Glutamatergic neuron (in vitro differentiated cells): ENCODE measurements at places on chromosomes 11 and 22. TPM values are rescaled to one million over a fixed set of nuclear protein-coding genes. Genes with fewer than 3 reads are reported as not detected.

SLC25A22 gene
- 93.9 TPM for total RNA-seq

DNA sequence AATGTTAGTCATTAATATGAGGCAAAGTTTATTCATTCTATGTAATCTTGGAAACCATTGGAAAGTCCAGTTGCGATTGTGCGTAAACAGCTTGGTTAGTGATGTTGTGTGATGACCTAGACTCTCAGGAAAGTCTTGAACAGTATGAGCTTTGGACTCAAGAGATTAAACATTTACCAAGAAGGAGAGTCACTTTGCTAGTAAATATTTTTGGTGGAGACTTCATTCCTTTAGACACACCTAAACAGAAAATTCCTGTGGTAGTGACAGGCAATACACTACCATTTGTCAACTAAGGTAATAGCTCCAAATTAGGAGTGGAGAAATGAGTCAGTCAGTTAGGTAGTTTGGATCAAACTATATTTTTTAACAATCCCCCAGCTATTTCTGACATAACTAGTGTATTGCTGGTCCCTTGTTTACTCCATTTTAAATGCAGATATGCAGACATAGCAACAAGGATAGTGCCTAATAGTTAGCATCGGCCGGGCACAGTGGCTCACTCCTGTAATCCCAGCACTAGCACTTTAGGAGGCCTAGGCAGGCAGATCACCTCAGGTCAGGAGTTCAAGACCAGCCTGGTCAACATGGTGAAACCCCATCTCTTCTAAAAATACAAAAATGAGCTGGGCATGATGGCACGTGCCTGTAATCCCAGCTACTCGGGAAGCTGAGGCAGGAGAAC lies 89.3 kb downstream of the ARHGAP42 start:
- no peak for DNase-seq

DNA sequence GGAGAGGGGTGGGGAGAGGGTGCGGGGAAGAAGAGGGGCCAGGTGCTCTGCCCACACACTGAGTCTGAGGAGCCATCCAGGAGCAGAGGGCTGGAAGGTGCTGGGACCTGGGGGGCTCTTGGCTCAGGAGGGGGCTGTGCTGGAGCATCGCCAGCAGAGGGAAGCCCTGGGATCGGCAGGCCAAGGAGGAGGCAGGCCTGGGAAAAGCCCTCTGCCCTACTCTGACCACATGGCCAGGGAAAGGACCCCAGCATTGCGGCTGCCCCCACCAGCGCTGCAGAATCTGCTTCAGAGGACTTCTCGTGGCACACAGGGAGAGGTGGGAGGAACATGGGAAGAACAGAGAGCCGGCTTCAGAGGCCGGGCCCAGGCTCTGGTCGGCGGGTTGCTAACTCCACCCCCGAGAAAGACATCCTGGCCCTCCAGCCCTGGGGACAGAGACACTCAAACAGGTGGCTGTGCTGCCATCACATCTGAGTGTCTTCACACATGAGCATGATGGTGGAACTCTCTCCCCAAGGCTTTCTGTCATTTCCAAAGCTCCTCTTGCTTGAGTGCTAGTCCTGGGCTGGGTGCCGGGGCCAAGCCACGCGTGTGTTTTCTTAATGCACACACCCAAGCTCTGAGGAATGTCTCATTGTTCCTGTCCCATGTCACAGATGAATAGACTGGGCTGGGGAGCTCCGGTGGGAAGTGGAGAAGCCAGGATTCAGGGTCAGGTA lies 1378.0 kb downstream of the BRD1 start:
- no peak for DNase-seq

DNA sequence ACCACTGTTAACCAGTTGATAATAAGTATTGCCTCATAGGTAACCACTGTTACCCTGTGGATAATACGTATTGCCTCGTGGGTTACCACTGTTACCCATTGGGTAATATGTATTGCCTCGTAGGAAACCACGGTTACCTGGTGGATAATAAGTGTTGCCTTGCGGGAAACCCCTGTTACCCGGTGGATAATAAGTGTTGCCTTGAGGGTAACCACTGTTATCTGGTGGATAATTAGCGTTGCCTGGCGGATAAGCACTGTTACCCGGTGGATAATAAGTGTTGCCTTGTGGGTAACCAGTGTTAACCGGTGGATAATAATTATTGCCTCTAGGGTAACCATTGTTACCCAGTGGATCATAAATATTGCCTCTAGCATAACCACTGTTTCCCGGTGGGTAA lies 27.3 kb upstream of the NXPE4 start:
- no peak for DNase-seq

OR6A2 gene
- total RNA-seq = 0.56 TPM

DNA sequence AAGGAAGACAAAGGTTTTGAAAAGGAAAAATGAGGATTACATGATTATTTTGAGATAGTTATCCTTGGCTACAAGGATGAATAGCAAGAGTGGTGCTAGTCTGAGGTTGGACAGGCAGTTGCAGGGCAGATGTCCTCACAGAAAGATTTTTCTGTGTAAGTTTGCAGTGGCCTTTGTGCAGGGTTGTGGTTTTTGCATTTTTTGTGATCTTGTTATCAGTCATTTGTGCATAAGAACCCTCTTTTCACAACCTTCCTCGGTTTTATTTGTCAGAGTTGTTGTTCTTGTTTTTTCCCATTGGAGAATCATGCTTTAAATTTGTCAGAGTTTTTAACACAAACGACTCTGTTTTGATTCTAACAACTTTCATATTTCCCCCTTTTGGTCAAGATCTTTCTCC lies 1.4 kb downstream of the CCDC134 start:
- DNase-seq = no peak

- DNase-seq = no peak
Measured at GRCh38 chr11:69512136-69512535, 30.7 kb downstream of the LINC01488 start.

GRCh38 chr11:92692826-92693546 lies 276.5 kb upstream of the MTNR1B start:
- no peak for DNase-seq

CLDN5 gene
- total RNA-seq = 7.4 TPM

DNA sequence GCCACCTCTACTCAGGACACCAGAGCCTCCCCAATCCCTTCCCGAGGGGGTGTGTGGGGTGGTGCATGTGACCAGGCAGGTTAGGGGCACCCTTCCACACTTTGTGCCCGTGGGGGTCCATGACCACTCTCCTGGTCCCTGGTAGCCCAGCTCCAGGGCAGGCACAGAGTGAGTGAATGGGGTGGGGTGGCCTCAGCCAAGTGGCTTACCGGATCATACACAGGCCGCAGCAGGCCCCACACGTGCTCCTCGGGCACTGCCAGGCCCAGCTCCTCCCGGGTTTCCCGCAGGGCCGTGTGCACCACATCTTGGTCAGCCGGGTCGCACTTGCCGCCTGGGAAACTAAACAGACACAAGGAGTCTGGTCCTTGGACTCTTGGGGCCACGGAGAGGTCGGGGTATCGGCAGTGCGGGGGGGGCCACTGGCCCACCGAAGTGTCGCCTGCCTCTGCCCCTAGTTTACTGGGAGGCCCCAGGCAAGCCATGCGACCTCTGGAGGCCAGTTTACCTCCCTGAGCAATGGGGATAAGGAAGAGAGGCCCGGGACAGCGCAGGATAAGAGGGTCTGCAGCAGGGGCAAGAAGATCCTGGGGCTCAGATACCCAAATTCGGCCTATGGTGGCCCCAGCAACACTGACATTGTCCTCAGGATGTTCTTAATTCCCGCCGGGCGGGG lies 889 bp downstream of the NUDT8 start:
- DNase-seq = no peak

SPA17 gene
- total RNA-seq = 4.6 TPM

DNA sequence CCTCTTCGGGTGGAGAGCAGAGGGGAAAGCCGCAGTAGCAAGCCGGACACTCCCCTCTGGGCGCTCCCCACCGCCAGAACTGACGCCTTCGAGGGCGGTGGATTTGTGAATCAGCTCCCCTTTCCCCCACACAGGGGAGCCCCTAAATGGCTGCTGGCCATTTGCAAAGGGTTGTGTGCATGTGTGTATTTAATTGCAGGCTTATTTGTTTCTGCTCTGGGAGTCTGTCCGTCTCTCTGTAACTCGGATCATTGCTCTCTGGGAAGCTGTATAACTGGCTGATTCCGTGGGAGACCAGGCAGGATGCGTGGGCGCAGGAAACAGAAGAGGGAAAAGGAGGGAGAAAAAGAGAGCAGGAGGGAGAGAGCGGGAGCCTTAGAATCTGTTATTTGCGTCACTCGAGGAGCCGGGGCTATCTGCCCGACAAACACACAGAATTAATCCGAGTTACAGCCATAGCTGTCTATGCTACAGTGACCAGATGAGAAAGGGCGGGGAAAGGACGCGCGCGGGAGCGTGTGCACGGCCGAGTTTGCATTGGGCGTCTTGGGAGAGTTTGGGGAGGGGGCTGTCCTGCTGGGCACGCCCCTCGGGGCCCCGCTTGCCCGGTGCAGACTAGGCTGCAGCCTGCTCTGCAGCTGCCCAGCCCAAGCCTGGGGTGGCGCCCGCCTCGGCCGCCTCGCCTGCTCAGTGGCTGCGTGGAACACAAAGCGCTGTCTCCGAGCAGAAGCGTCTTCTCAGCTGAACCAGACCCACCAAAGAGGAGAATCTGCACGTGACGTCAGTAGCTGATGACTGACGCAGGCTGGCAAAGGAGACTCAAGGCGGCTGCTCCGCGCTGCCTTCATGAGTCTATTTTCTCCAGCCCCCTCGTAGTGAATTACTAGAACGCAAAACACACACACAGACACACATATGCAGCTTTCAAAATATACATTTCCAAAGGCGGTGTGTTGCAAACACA lies 105.3 kb upstream of the HSD17B12 start:
- DNase-seq = peak; percentile 89

DNA sequence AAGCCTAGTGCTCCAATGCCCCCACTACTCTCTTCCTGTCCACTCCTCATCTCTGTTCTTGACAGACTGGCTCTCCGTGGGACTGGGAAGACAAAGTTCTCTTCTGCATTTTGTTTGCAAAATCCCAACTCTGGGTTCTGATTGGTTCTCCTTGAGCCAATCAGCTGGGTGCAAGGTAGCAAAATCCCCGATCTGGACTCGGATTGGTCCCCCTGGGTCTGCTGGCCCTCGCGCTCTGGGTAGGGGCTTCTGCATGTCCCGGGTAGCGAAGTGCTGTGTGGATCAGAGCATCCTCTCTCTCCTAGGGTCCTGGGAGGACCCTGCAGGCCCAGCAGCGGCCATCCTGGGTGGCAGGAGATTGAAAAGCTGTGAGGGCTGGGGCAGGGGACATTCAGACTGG lies 22.3 kb upstream of the A4GALT start:
- no peak for DNase-seq

DNA sequence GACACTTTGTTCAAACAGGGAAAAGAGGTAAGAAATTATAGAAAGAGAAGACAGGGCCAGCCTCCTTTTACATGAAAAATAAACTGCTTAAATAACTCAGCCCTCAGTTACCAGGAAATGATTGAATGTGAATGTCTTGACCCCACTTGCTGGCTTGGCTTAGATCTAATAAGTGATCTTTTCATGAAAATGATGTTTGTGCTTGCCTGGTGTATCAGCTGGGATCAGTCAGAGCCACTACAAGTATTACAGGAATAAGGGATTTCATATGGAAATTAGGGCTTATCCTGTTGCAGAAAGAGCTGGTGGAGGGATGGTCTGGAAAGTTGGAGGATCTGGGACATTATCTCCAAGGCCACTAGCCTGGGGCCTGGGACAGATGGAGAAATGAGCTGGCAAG lies 51.8 kb downstream of the COMMD9 start:
- no peak for DNase-seq

DNA sequence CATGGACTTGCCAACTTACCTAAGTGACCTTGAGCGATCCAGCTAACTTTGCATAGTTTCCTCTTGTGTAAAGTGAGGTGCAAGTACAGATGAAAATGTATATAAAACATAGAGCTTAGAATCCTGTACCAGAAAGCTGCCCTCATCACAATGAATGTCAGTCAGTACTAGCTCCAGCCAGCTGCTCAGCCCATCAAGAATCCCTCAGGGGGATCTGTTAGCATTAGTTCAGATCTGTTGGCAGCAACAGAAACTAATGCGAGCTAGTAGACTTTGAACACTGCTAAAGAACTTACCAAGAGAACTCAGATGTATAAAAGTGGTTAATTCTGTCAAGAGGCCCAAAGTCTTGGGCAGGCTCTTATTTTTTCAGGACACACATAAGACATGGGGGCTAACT lies 6.3 kb upstream of the C11orf91 start:
- no peak for DNase-seq

DNA sequence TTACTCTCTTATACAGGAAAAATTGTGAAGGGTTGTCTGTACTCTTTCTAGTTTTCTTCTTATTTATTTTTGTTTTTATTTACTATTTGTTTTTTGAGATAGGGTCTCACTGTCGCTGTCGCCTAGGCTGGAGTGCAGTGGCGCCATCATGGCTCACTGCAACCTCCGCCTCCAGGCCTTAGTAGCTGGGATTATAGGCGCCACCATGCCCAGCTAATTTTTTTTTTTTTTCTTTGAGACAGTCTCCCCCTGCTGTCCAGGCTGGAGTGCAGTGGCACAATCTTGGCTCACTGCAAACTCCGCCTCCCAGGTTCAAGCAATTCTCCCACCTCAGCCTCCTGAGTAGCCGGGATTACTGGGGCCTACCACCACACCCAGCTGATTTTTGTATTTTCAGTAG lies 18.4 kb downstream of the CUL5 start:
- no peak for DNase-seq

DNA sequence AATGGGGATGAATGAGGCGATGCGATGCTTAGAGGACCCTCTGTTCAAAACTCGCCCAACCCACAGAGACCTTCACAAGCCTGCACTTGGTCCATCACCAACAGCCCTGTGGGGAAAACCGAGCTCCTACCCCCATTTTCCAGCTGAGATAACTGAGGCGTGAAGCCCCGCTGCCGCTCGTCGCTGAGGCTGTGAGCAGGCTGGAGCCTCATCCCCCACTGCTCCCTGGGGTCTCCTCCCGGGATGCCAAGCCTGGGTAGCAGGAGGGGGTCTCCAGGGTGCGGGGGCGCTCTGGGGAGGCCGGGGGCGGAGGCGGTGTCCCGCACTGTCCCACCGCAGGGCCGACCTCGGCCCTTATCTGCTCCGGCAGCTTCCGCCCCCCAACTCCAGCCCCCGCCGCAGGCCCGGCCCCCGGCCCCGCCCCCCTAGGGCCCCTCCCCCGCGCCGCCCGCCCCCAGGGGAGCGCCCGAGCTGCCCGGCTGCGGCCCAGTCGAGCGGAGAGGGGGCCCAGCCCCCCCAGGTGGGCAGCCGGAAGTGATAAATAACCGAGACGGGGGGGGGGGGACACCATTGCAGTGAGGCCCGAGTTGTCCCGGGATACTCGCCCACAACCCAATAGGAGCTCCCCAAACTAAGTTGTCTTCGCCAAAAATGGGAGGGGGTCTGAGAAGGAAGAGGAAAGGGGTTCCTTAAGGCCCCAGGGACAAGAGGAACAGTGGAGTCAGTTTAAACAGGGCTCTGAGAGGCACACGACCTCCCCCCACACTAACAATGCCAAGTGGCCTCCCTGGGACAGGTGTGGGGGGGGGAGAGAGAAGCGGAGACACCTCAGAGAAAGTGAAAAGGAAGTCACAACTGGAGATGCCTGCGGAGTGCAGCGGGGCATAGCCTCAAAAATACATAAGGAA lies 8.3 kb upstream of the SLC39A13 start:
- DNase-seq = no peak

ROBO4 gene
- not detected for total RNA-seq

PRRG4 gene
- total RNA-seq = 0.10 TPM
